ENCODE measurements at places on chromosomes 12 and 14.

GRCh38 chr14:85564841-85565527 lies 35.0 kb downstream of the FLRT2 start:
- DNase-seq: no peak

- no peak for DNase-seq
Measured at GRCh38 chr14:65107200-65107599, 4.9 kb upstream of the MAX start.

GRCh38 chr12:57467212-57467874 lies 7.8 kb downstream of the GLI1 start:
- no peak for DNase-seq

- no peak for DNase-seq
Measured at GRCh38 chr14:39441805-39442204, 9.6 kb upstream of the FBXO33 start.

- no peak for DNase-seq
Measured at GRCh38 chr14:50232276-50232642, 881 bp upstream of the SOS2 start.

DNA sequence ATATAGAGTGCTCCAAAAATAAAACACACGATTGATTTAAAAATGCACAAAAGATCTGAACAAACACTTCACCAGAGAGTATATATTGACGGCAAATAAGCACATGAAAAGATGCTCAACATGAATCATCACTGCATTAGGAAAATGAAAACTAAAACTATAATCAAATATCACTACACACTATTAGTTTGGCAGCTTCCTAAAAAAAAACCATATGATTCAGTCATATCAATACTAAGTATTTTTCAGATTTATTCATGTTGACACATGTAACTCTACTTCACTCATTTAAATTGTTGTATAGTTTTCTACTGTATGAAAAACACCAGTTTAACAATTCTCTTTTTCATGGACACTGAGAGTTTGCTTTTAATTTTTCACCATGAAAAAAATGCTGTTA lies 41.6 kb downstream of the EXOC5 start:
- no peak for DNase-seq
